Activated CD4-positive, alpha-beta T cell treated with anti-CD3 and anti-CD28 coated beads, Interleukin-2, Interleukin-6, amounts not matched to agents 100 ng/mL and 50 ng/mL, durations not matched to agents 16 hours and 8 hours (primary cell): ENCODE measurements at places on chromosomes 11 and 22.

- DNase-seq = no peak
These were observed 164.0 kb upstream of the CTSC start for GRCh38 chr11:88501541-88501940.

GRCh38 chr11:73393479-73394415 lies 17.5 kb downstream of the RELT start:
- peak; percentile 68 for DNase-seq

DNA sequence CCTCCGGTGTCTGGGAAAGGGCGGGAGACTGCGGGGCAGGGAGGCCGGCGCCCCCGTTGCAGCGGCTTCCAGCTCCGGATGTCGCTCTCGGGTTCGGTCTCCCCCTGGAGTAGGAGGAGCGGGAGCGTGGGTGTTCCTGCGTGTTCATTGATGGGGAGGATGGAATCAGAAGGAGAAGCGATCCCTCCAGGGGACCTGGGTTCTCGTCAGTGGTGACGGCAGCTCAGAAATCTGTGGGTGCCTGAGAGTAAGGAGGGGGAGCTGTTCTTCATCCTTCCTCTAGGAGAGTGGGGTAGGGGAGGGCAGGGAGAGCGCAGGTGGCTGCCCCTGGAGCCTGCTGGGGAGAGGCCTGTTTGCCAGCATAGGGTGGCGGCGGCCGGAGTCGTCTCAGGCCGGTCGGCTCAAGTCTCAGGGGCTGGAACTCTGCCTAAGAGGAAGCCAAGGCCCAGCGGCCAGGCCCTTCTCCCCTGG lies 1.1 kb downstream of the UBASH3B start:
- DNase-seq = peak; percentile 22

- peak; percentile 6 for DNase-seq
These were observed 22.1 kb upstream of the BDNF start for GRCh38 chr11:27722117-27722952.

DNA sequence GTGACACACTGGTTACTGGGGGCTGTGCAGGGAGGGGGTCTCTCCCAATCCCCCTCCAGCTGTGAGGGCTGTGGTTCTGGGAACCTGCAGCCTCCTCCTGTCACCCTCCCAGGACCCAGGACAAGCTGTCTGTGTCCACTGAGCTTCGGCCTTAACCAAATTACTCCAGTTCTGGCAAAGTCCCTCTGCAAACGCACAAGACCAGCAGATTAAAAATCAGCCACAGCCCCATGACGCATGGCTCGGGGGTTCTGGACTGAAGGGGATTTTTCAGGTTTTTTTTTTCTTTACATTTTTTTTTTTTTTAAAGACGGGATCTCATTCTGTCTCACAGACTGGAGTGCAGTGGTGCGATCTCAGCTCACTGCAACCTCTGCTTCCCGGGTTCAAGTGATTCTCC lies 32.2 kb upstream of the A4GALT start:
- no peak for DNase-seq

- DNase-seq = no peak
These were observed 773.2 kb downstream of the TBC1D22A start for GRCh38 chr22:47535681-47536080.

GRCh38 chr11:7499081-7499480 lies 13.8 kb downstream of the OLFML1 start:
- no peak for DNase-seq

DNA sequence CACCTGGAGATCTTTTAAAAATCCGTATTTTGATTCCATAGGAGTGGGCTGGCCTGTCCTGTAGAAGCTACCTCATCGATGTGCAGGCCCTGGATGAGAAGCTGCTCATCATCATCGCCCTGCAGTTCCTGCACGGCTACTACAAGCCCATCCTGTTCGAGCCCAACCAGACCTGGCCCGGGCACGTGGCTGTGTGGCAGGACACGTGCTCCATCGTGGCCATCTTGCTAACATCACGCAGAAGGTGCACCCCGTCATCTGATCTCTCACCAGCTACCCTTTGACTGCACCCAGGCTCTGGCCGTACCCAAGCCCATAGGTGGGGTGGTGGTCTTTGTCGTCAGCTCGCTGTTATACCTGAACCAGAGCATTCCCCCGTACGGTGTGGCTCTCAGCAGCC lies 14.2 kb upstream of the SLC5A4 start:
- DNase-seq = no peak

DNA sequence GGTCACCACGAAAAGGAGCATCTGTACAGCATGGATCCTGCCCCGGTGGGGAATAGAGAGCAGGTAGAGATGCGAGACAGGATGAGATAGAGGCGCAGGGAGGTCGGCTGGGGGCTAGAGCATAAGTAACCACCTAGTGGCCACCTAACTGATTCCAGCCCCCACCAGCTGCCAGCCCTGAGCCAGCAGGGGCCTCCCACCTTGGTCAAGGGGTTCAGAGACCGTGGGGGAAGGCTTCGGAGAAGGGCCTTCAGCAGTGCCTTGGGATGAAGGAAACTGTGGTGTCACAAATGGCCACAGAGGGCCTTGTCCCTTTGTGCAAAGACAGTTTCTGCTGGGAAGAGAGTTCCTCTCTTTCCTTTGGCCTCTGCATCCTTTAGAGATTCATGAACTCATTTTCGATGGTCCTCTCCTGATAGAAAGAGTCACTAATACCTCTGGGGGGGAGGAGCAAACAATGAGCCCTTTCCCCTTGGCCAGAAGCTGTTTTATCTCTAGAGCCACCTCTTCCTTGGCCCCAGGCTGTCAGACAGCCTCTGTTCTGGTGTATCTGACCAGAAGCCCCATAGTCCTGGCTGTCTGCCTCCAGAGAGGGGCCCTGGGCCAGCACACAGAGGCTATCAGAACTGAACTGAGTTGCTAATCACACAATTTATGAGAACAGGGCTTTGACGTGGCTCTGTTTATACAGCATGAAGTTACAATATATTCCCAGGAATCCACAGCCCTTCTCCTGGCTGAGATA lies 146.0 kb downstream of the PARVA start:
- DNase-seq = no peak

GRCh38 chr11:43632181-43632580 lies 48.4 kb upstream of the HSD17B12 start:
- DNase-seq = no peak

DNA sequence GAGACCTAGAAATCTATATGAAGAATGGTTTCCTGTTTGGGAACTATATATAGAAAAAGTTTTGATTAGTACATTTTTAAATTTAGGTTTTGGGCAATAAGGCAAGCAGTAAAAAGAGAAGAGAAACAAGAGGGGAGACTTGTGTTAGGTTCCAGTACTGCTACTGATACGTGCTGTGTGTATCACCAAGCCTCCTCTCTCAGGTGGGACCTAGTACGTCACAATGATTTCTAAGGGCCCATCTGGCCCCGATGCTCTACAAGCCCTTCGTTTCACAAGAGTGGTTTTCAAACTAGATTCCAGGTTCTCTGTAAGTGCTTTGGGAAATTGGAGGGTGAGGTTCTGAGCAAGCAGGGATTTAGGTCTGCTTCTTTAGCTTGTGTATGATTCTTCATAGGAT lies 39.2 kb downstream of the USP35 start:
- DNase-seq = no peak

DNA sequence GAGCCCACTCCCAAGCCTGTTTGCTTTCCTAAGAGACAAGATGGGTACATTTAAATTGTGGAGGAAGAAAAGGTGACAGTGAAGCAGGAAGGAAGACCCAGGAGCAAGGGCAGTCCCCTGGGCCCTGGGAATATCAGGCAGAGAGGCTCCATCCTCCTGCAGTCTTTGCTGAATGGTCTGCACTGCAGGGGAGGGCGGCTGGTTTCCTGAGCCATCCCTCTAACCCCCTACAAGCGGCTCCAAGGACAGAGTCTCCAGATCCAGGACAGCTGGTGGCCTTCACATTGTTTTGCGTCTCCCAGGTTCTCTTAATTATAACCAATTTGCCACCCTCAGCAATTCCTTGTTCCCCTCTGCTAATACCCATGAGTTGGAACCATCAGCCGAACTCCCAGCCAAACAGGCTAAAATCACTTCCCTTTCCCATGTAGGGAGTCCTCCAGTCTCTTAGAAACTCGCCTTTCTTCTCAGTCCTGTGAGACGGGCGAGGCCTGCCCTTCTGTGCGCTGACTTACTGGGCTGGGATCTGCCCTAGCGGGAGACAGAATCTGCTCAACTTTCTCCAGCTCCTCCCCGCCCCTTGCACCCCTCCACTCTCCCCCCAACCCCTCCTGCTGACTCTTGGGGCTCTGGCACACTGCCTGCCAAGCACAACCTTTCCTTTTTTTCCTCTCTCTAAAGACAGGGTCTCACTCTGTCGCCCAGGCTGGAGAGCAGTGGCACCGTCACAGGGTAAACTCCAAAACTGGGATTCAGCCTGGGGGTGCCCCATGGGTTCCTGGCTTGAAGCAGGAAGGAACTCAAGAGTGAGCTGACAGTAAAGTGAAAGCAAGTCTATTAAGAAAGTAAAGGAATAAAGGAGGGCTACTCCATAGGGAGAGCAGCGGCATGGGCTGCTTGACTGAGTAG lies 53.4 kb upstream of the EMID1 start:
- no peak for DNase-seq

GRCh38 chr22:38276166-38276565 lies 3.4 kb upstream of the TMEM184B start:
- DNase-seq = no peak

- DNase-seq = no peak
These were observed 14.5 kb upstream of the BBOX1 start for GRCh38 chr11:27025957-27026733.

GRCh38 chr11:35061516-35062440 lies 77.2 kb upstream of the CD44 start:
- DNase-seq = no peak

GRCh38 chr11:110000031-110000502 lies 93.1 kb upstream of the ZC3H12C start:
- peak; percentile 20 for DNase-seq

GRCh38 chr11:2570841-2571597 lies 126.2 kb downstream of the KCNQ1 start:
- DNase-seq = no peak

- DNase-seq = no peak
These were observed 64.5 kb downstream of the MACROD1 start for GRCh38 chr11:64101461-64101860.

- DNase-seq = peak; percentile 44
These were observed 23.1 kb downstream of the PRDM11 start for GRCh38 chr11:45169310-45170072.

GRCh38 chr22:40183029-40183581 lies 5.4 kb downstream of the TNRC6B start:
- no peak for DNase-seq

DNA sequence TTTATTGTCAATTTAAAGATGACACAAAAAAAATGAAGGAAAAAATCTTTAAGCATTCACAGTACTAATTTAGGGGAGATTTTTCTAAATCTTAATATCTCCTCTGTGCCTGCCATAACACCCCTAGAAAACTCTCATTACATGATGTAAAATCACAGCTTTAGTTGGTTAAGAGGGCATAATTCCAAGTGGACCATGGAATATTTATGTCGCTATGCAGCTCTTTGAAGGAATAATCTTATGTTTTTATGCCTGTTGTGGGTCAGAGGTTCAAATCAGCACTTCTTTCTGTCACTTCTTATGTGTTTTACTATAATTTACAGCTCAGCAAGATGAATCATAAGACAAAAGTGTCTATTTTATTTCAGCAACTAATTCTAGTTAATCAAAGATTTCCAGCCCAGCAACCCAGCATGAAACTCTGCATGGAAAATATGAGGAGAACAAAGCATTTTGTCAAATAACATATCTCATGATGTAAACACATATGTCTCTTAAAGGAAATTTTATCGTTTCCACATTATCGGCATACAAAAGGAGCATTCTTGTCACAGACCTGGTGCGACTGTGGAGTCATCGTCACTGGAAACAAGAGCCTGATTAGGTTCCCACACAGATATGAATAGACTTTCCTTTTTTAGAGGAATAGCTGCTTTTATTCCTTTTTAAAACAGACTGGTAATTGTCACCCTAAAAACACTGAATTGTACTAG lies 274.8 kb downstream of the SOX6 start:
- no peak for DNase-seq

GRCh38 chr11:110297076-110297725 lies 787 bp upstream of the RDX start:
- DNase-seq = no peak

- DNase-seq = no peak
These were observed 204 bp downstream of the FADS2 start for GRCh38 chr11:61828379-61828628.

DNA sequence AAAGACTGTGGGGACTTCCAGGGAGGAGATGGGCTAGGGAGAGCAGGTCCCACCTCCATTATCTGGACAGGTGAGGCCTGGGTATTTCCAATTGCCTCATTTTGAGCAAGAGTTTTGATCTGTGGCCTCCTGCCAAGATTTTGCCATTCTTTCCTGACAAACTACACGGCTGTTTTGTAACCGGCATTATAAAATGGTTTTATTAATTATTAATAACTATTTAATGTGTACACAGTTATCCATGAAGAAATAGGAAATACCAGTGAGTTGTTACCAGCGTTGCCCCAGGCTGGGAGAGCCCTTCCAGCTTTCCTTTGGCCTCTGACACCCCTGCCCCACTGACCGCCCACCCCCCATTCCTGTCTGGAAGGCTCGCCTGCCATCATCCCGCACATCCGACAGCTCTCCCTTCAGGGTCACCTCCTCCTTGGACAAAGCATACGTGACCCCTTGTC lies 14.9 kb upstream of the SEC14L3 start:
- no peak for DNase-seq

DNA sequence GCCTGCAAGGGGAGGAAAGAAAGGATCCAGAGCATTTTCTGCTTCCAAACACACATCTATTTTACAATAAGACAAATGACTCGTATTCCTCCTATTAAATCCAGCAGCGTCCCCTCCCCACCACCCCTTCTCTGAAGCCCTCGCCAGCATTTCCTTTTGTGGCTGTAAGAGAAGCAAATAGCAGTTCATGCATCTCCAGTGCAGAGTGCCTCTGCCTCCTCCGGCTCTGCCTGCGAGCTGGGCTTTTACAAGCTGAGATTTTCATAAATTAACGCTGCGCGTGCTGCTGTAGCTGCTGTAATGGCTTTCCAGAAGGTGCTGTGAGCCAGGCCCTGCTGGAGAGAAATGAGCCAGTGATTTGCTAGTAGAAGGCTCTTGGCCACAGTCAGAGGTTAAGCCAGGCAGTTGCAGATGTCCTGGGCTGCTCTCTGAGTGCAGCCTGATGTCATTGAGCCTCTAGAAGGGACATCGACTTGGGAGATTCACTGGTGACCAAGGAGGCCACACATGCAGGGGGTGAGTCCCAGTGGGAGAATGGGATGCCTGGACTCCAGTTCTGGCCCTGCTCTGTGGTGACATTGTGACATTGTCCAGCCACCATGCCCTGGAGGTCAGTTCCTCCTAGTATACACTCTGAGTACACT lies 134.5 kb upstream of the NAV2 start:
- no peak for DNase-seq

DNA sequence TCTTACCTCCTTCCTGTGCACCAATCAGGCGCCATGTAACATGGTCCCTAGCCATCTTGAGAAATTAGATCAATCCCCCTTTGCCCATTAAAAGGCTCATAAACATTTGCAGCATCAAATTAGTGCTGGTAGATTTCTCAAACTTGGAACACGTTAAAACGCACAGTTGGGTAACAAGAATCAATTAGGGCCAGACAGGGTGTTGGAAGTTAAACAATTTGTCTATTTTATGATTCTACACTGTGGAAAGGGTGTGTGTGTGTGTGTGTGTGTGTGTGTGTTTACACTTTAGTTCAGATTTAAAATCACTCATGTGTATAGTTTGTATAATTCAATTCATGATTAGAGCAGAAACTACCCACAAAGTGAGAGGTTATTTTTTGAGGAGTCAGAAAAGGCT lies 682.0 kb downstream of the OPCML start:
- DNase-seq = no peak

GRCh38 chr11:28460348-28460747 lies 352.2 kb downstream of the METTL15 start:
- DNase-seq = no peak
